ENCODE measurements at places on chromosomes 11 and 22.

DNA sequence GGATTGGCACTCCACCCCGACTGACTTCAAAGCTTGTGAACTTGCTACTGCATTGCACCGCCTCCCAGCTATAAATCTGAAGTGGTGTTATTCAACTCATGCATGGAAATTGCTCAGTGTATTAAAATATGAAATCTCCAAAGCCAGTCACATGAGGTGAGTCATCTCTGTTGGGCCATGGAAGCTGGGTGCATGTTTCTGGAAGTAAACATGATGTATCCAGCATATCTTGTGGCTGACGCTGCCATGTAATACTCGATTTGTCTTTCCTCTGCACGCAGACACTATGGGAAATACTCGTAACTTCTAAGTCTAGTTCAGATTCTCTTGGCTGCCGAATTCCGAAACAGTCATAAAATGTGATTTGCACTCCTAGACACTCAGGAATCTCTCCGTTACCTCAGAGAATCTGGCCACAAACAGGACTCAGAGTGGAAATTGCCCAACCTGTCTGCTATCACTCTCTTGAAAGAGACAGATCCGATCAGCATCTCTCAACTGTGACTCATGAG, 154.9 kb upstream of the MPPED2 start:
- peak; percentile 84 for DNase-seq

- peak; percentile 87 for DNase-seq
Measured at GRCh38 chr11:83641511-83641910, 355.3 kb upstream of the CCDC90B start.

DNA sequence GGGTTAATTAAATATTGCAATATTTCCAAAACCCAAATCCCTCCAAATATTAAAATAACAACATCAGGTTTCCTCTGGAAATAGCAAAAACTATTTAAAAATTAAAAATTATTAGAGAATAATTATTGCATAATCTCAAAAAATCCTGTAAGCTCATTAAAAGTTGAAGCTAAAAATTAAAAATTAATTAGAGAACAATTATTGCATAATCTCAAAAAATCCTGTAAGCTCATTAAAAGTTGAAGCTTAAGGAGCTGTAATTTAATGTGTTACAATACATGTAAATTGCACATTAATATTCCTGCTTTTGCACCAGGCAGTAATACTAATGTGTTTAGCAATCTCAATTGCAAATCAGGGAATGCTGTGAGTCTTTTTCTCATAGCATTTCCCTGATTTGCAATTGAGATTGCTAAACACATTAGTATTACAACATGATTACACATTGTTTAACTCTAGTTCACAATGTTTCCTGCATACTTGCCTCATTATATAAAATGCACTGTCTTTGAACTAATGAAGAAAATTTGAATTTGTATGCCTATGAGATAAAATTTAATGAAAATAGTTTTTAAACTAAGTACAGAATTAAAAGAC, 247.7 kb downstream of the GUCY1A2 start:
- DNase-seq, result no peak

DNA sequence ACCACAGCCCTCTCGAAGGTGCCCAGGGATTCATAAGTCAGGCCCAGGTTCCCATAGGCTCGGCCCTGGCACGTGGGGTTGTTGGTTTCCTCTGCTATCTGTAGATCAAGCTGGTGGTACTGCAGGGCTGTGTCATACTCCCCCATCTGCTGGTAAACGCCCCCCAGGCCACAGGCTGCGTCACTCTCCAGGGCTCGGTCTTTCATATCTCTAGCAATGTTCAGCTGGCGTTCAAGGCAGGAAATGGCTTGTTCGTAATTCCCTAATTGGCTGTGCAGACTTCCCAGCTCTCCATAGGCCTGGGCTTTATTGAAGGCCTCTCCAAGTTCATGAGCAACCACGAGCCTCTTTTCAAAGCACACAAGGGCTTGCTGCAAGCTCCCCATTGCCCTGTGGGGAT, 186.4 kb upstream of the PITPNB start:
- no peak for DNase-seq

DNA sequence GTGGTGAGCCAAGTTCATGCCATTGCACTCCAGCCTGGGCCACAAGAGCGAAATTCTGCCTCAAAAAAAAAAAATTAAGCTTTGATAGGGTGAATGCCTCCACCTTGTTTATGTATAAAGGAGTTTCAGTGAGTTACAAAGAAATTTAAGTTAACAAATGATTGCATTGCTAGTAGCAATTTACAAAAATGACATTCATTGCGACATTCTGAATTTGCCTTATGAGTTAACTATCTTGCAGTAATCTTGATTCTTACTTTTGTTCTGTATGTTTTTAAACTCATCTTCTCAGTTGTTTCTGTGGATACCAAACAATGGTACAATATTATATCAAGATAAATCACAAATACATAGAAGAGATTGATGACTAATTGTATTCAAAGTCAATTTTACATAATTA, 207.0 kb downstream of the DDX10 start:
- DNase-seq, result no peak

DNA sequence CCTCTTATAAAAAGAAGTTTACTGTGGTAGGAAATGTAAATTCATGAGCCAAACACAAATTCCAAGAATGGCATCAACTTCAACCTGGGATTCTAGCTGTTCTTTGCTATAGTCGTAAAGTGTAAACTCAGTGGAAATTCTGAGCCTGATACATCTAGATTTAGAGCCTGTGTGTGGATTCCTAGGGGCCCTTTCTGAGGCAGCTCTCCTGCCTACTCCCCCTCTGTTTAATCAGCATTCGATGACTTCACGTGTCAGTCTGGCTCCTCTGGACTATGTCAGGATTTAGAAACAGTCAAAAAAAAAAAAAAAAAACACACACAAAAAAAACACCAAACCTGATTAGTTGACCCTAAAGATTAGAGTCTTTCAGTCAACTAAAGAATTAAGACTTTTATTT, 93.1 kb upstream of the SC5D start:
- DNase-seq, result no peak

- peak; percentile 44 for DNase-seq
Measured at GRCh38 chr11:68903288-68904247, at the start of the genes IGHMBP2 and MRPL21. Gene IGHMBP2, plus strand, starts transcription at chr11:68903891. Its CDS starts 62 bp downstream, at chr11:68903953. Gene MRPL21, minus strand, starts transcription at chr11:68903832. Its CDS starts 22 bp downstream, at chr11:68903810.

All from retinal pigment epithelial cell (primary cell).